Naive B cell (primary cell): ENCODE measurements at places on chromosomes 16 and 17. TPM values are rescaled to one million over a fixed set of nuclear protein-coding genes. Genes with fewer than 3 reads are reported as not detected.

The OXLD1 gene
- 71.1 TPM for polyA plus RNA-seq

The SMIM22 gene
- polyA plus RNA-seq = not detected

The HYDIN gene
- not detected for polyA plus RNA-seq

The PPP1R1B gene
- not detected for polyA plus RNA-seq

The CRAMP1 gene
- polyA plus RNA-seq = 6.0 TPM

The ABHD15 gene
- 20.0 TPM for polyA plus RNA-seq

The NPIPA3 gene
- not detected for polyA plus RNA-seq

The PLXDC1 gene
- not detected for polyA plus RNA-seq
